ENCODE measurements at places on chromosomes 7 and 10.
A peak's percentile ranks its signal among the peaks of the same experiment; 100 is the strongest.

DNA sequence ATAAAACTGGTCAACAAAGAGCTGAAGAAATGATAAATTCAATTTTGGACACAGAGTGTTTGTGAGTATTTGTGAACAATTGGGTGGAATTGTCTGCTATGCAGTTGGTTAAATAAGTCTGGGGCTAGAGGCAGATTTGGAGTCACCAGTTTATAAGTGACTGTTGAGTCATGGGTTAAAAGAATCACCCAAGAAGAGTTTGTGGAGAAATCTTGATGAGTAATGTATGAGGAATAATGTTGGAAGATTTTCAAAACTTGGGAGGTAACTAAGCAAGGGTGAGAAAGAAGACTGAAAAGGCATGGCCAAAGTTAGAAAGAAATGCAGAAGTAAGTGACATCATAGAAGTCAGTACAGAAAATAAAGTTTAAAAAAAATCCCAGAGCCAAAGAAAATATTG, 750.7 kb downstream of the MAGI2 start:
- DNase-seq = no peak

- no peak for DNase-seq
Measured at GRCh38 chr7:70208236-70209063, 610.2 kb downstream of the AUTS2 start.

GRCh38 chr7:50212666-50213621, 91.6 kb upstream of the IKZF1 start:
- no peak for DNase-seq

DNA sequence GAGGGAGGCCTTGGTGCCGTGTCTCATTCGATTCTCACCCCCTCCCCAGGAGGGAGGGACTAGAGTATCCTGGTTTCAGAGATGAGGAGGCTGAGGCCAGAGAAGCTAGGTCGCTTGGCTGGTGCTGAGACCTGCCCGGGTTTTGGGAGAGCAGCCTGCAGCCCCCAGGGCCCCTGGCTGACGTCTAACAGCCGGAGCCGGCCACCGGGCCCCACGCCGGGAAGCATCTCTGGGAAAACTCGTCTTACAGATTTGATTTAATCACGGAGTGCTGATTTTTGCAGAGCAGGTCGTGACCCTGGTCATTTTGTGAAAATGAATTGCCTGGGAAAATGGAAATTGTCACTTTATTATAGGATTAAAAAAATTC, 97.5 kb downstream of the MICALL2 start:
- no peak for DNase-seq

DNA sequence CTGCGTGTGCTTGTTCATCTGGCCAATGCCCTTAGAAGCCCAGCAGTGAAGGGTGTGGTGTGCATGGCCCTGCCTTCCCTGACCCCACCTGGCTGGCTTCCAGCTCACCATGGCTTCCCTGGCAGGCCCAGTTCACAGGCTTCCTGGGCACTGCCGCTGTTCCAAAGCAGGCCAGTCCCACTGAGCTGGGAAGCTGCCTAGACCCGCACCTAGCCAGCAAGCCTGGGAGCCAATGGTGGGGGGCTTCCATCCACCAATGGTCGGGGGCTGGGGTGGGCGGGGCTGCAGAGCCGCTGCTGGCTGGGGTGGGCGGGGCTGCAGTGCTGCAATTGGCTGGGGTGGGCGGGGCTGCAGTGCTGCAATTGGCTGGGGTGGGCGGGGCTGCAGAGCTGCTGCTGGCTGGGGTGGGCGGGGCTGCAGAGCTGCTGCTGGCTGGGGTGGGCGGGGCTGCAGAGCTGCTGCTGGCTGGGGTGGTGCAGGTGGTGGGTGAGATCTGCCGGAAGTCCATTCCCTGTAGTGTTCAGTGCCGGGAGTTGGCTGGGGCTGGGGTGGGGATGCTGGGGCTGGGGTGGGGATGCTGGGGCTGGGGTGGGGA, 12.4 kb downstream of the CALY start:
- peak; percentile 79 for DNase-seq

Data from activated CD4-positive, alpha-beta T cell treated with anti-CD3 and anti-CD28 coated beads for 48 hours (primary cell).